ENCODE measurements at places on chromosomes 3 and 15.

DNA sequence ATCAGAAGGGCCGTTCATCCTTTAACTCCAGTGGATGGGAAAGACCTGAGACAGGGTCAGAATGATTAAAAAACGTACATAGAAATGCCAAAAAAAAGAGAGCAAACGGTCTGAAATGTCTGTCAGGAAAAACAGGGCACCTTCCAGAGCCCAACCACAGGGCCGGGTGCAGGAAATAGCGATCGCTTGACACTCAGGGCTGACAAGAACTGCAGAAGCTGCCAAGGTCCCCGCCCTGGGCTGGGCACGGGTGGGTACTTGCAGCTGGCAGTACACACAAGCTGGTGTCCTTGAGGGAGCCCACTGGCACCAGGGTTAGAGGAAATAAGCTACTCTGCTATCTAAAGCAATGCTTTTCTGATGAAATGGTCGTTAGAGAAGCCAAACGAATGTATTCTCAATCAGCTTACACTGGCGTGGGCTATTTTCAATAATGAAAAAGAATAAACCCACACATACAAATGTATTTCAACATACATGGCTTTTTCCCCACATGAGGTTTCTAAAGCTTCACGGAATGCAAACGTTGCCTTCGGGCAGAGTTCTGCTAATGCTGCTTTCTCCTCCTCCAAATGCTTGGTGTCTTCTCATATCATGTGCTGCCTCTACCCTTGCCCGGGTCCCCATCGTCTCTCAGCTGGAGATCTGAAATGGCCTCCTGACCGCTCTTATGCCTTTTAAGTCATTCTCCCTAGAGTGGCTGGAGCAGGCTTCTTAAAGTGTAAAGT is 15.6 kb downstream of the FRMD4B start:
- DNase-seq = no peak

- no peak for DNase-seq
These were observed 218.6 kb downstream of the SNRPN start for GRCh38 chr15:25173241-25174028.

GRCh38 chr3:181782306-181782954 is 70.7 kb downstream of the SOX2 start:
- no peak for DNase-seq

- DNase-seq = no peak
These were observed 57.6 kb downstream of the GAP43 start for GRCh38 chr3:115680803-115681345.

- no peak for DNase-seq
These were observed 526.8 kb upstream of the TBL1XR1 start for GRCh38 chr3:177724020-177724638.

DNA sequence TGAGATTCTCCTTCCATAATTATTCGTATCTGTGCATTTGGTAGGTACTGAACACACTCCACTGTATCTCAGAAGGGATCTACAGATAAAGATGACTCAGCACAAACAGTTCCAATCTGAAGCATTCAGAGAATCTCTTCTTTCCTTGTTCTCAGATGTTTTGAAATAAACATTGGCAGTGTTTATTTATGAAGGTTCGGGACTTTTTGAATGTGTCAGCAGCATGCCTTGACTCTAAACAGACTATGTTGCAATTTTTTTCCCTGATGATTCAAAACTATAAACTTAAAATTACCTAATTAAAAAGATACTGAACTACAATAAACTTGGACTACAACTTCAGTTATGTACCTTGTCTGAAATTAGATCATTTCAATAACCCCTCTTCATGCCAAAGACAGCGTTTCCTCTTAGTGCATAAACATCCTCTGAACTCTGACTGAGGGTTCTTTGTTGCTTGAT is 612.9 kb upstream of the TBL1XR1 start:
- no peak for DNase-seq

- no peak for DNase-seq
These were observed 453.2 kb upstream of the CDIN1 start for GRCh38 chr15:36126194-36126593.

DNA sequence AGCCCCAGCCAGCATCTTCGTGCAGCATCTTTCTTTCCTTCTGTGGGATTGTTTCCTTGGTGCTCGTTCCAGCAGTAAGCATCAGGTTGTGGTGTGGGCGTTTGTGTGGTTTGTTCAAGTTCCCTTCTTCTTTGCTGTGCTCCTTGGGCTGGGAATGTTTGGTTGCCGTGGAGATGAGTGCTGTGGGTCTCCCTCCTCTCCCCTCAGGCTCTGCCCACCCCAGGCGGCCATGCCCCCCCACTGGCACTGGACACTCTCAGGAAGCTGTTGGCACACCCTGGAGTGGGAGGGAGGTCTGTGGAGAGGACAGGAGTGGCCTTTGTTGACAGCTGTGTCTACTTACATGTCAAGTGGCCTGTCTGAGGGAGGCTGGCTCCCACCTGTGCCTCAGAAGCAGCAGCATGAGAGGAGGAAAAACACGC is 46.5 kb upstream of the SACM1L start:
- no peak for DNase-seq

DNA sequence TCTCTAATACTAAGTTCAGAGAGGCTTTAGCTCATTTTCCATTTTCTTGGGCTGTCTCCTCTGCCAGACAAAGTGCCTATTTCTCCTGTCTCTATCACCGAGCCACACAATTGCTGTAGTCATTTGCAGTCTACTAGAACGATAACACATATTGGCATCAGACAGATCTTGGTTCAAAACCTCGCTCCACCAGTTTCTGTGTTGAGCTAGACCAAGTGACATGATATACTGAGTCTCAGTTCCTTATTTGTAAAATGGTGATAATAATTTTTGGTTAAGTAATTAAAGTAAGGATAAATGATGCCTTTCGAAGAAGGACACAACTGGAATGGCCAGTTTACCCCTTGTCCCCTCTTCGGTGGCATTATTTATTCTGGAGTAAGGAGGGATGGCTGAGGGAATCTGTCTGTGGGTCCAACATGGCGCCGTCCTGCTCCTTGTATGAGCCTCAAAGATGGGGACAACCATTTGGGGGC is 398 bp upstream of the RAB7A start:
- DNase-seq = no peak

- DNase-seq = no peak
These were observed 30.3 kb upstream of the PSMD6 start for GRCh38 chr3:64053581-64053980.

- DNase-seq = peak; percentile 5
These were observed 440.7 kb downstream of the MAGI1 start for GRCh38 chr3:65597952-65598413.

DNA sequence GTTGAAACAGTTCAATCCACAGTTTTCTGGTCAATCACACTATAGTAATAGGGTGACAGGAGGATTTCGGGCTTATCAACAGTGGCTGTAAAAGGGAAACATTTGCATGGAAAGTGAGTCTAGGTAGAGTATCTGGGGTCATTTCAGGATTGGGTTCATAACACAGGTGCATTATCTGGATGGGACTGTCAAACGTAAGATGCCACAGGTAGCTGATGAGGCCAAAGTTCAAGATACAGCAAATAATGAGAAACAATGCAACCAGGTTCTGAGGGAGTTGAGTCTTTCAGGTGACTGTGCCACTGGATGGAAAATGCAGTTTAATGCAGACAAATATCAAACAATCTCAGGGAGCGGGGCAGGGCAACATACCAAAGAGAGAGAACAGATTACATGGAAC is 62.2 kb downstream of the WDR76 start:
- DNase-seq = no peak

All from NCI-H526 (cell line).